ENCODE measurements at places on chromosomes 4 and X. TPM values are rescaled to one million over a fixed set of nuclear protein-coding genes. Genes with fewer than 3 reads are reported as not detected.

DNA sequence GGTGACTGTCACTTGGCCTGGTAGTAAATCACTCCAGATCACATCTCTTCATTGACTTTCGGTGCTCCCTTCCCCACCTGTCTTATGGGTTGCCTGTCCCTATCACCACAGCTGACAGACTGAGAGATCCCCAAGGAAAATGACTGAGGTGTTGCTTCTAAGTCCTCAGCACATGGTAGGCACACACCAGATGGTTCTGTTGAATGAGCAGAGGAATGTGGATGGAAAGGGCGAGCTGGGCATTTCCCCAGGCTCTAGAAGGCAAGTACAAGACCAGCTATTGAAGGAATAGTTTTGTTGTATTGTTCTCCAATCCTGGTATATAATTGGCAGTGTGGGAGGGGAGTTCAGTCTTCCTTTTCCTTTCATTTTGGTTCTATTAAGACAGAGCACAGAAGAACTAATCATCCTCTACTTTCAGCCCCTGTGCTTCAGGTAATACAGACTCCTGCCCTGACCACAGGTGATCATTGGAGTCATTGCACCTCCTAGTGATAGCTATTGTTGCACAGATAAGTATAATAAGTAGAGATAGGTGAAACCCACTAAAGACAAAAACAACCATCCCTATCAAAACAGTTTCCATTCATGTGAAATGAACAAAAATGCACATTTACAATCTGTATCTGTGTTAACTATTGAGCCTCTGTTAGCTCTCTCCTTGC, 158.6 kb downstream of the TRAM1L1 start:
- no peak for DNase-seq

DNA sequence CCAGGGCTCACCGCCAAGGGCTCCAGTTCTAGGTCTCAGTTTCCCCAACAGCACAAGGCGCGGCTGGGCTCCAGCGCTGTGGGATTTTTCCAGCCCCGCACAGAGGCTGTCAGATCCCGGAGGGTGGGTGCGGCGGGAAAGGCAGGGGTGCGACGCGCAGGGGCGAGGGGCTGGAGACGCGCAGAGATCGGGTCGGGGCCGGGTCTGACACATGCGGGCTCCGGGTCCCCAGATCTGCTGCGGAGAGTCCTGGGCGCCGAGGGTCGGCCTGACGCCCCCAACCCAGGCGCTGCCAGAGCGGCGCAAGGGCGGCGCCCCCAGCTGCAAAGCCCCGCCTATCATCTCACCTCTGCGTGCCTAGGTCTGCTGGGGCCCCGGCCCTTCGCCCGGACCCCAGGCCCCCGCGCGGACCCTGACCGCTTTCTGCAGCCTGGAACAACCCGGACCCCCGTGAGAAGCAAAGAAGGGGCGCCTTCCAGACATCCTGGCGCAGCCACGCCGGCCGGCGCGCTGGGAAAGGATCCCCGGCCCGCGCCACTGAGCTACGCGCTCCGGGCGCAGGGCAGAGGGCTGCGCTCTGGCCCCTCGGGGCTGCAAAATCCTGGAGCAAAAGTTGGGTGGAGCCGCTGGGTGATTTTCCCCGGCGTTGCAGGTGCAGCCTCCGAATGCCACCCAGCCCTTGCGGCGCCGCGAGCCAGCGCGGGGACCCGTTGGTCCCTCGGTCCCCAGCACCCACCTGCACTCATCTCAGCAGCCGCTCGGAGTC, 486 bp downstream of the ABLIM2 start:
- DNase-seq, result no peak

DNA sequence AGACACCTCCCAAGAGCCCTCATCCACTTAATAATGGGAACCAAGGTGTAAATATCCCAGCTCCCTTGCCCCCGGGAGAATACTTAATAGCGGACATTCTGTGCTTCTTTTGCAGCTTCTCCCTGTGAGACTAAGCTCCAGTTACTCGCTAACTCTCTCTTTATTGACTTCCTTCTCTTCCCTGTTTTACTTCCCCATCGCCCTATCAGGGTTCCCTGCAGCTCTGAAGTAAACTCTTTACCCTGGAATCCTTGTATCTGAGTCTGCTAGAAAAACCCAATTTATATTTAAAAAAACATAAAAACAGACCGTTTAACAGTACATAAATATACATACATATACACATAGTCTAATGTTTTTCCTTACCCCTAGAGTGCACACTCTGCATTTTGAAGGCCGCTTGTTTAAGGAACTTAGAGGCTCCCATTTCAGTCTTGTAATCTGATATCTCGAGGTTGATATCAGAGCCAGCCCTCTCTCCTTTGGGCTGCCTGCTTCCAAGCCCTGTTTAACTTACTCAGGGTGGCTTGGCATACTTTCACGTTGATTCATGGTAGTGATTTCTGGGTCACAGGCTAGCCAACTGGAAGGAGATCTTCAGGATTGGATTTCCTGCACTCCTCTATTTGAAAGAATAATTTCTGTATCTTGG, 177.4 kb upstream of the SCML1 start:
- no peak for DNase-seq

Gene PDLIM3
- total RNA-seq, result 58.5 TPM

- DNase-seq, result no peak
Measured at GRCh38 chr4:48254381-48255071, 15.1 kb downstream of the TEC start.

Gene FAM241A
- 23.2 TPM for total RNA-seq

DNA sequence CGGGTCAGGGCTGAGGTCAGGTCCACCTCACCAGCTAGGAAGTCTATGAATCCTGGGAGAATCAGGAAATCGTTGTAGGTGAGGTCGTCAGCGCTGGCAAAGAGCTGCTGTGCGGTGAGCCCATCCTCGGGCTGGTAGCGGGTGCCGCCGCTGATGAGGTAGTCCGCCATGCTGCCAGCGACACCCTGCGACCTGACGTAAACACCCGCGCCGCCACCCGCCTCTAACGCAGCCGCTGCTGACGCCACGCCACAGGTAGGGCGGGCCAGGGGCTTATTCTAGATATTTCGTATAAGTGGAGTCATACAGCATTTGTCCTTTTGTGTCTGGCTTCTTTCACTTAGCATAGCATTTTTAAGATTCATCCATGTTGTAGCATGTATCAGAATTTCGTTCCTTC, 220.2 kb upstream of the ATP6AP2 start:
- no peak for DNase-seq

DNA sequence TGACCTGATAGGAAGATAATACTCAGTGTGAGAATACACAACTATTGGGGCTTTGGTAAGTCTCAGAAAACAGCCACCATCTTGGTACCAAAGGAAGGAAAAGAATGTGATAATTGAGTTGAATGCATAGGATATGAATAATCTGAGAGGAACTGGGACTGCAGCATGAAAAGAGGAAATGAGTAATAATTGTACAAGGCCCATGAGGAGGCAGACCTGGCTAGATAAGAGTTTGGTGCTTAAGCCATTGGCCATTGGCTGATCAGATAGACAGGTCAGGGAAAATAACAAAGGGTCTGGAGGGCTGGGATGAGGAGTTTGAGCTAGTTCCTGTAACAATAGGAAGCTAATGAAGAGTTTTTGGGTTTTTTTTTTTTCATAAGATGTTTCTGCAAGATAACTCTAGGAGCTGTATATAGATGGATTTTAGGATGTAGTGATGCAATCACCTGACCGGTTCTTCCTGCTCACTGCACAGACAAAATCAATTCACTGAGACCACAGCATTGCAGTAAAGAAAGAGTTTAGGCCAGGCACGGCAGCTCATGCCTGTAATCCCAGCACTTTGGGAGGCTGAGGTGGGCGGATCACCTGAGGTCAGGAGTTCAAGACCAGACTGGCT, 5.3 kb upstream of the TRMT2B start:
- DNase-seq, result no peak

DNA sequence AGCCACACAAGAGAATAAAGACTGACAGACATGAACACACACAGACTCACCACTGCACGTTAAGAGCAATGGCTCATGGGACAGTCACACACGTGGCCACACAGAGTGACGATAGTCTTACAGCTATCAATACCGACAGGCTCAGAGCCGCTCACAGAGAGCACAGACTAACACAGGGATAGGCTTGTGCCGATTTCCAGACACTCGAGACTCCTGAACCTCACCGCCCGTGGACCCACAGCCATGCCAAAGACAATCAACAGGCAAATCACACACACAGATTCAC, 716 bp upstream of the SLC38A5 start:
- DNase-seq, result no peak

Measured in mesenteric fat pad (tissue), 1 donor.